ENCODE measurements at places on chromosomes 5 and 9.

DNA sequence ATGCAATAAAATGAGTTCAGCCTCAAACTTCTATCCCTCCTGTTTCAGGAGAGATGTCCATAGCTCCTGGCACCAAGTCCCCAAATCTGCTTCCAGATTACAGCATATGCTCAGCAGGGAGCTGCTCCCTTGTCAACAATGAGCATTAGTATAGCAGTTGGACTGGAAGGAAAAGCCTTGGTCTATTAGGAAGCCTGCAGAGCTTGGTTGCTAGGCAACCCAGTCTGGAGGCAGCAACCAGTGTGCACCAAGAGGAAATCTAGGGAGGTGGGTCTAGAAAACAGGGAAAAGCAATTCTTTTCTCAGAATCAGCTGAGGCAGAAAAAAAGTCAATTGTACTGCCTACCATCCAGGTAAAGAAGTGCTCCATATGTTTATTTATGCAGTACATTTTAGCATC, 229.5 kb upstream of the NMUR2 start:
- no peak for DNase-seq

DNA sequence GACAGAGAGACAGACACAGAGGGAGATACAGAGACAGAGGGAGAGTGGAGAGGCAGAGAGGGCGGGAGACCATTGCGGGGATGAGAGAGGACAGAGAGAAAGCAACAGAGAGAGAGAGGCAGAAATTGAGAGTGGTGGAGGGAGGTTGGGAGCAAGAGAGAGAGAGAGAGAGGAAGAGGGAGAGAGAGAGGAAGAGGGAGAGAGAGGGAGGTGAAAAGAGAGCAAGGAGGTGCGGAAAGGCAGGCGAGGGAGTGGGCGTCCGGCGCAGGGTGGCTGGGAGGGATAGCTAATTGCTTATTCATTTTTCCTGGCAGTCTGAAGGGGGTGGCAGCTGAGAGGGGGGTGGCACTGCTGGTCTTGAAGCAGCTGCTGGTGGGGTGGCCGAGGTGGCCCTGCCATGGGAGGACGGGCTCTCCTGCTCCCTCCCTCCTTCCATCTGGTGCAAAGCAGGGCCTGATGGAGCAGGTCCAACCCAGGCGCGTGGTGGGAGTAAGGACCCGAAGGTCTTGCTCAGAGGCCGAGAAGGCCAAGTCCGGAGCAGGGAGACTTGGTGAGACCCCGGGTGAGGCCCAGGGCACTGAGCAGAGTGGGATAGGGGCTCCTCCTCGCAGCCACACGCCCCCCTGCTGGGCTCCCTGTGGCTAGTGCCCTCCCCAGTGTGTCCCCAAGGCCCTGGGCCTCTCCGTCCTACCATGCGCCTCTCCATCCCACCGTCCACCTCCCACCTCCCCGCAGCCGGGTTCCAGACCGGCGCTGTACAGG, 25.3 kb upstream of the RNU6ATAC start:
- no peak for DNase-seq

DNA sequence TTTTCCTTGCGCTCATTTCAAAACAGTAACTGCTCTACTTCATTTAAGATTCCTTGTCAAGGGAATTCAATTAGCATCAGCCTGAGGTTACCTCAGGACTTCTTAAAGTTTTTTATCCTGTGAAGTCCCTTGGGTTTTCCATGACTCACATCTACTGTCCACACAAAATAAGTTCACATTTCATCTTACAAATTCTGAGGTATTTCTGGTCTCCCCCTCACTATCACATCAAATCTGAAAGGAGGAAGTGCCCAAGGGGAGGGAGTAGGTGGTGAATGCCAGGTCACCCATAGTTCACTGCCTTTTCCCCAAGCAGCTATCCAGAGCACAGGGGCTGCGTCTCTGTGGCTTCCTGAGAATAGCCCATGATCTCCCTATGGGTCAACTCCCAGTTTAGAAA, 227.1 kb upstream of the NREP start:
- no peak for DNase-seq

DNA sequence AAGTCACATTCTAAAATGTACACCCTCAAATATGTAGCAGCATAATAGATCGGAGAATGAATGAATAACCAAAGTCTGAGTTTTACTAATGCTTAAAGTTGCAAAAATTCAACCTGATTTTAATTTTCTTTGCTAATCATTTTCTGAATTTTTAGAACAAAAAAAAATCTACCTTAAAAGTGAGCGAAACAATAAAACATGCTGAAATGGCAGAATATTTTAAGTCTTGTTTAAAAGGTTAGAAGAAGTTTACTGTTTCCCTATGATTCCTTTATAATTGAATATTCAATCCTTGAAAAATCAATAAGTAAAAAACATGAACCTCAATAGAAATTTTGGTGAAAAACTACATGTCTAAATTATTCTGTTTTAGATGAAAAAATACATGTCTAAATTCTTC, 27.1 kb upstream of the ZNF462 start:
- no peak for DNase-seq

- DNase-seq = no peak
Measured at GRCh38 chr5:146047396-146047795, 58.0 kb downstream of the PLAC8L1 start.

GRCh38 chr5:54136516-54137440, 173.6 kb downstream of the ARL15 start:
- DNase-seq = no peak

DNA sequence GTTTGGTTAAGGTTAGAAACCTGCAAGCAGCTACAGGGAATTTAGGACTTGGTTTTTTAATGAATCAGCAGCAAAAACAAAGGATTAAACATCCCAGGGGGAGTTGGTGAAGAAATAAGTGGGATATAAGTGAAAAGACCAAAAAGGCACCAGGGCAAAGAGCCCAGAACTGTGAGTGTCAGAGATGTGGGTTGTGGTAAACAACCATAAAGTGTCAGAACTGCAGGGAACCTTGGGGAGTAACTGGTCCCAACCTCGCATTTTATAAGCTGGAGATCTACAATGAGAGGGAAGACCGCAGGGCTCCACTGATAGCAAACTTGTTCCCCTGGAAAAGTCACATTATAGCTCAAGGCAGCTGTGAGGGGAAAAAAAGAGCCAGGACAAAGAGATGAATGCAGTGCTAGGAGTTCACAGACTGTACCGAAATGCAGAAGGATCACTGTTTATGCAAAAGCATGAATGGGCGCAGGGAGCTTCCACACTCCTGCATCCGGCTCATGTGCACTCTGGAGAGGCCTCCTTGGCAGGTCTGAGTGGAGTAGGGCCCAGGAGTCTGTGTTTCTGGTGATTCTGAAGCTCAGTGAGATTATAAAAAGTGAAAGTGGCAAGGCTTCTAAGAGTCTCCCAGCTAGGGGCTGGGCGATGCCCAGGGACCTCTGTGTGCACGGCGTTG, 156.3 kb downstream of the GOLPH3 start:
- DNase-seq = no peak

- DNase-seq = no peak
Measured at GRCh38 chr9:7536310-7536939, 263.2 kb downstream of the DMAC1 start.

DNA sequence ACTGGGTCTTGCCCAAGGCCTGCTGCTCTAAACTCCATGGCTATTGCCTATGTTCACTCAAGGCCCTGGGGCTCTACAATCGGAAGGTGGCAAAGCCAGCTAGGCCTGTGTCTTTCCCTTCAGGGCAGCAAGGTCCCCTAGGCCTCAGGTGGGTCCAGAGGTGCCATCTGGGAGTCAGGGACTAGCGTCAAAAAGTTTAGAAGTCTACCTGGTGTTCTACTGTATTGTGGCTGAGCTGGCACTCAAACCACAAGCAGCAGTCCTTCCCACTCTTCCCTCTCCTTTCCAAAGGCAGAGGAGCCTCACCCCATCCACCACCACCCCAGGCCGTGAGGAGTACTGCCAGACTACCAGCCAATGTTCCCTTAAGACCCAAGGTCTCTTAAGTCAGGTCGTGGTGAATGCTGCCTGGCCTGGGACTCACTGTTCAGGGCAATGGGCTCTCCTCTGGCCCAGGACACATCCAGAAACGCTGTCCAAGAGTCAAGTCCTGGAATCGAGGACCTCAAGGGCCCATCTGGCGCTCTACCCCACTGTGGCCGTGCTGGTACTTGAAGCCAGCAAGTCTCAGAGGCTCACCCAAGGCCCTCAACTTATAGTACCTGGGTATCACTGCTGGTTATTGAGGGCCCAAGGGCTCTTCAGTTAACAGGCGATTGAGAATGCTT, 13.0 kb upstream of the SARDH start:
- no peak for DNase-seq

- no peak for DNase-seq
Measured at GRCh38 chr9:16171911-16172310, 619.1 kb downstream of the CCDC171 start.

GRCh38 chr9:35035851-35036701, 36.3 kb downstream of the VCP start:
- peak; percentile 4 for DNase-seq

DNA sequence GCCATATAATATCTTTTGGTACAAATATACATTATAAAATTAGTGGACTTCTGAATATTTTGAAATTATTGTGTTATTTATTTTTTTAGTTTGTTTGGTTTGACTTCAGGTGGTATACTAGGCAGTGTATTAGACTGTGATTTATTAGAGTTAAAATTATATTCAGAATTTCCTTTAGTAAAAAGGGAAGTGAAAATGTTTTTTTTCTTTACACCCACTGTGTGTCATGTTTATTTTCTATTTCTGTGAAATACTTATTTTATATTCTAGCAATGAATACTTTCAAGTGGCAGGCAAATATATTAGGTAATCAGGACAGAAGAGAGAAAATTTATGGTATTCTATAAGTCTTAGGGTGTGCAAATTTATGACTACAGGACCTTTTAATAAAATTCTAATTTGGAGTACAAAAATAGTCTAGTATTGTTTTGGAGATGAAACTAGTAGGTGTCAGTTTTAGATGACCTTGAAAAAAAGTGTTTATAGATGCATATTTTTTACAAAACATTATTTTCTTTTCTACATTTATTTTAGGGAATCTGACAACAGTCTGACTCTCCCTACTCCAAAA, 8.8 kb downstream of the CSNK1G3 start:
- DNase-seq = no peak

GRCh38 chr5:140189977-140190871, 15.2 kb downstream of the CYSTM1 start:
- DNase-seq = no peak

DNA sequence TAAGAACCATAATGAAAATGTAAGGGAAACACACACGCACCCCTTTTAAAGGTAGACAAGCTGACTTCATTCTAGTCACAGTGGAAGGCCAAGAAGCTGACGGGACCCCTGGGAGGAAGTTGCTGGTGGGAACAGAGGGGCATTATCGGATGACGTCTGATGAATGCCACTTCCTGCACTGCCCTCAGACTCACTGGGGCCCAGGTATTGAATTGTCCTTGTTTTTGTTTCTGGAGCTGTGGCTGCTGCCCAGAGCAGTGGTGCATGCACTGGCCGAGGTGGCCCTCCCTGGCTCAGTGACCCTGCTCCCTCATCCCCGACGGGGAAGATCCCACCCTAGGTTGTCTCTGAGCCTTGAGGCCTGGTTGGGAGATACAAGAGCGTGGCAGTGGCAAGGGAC, 15.3 kb upstream of the RPL26L1 start:
- no peak for DNase-seq

- DNase-seq = no peak
Measured at GRCh38 chr5:135131801-135132680, 98.0 kb upstream of the PITX1 start.
